Naive thymus-derived CD4-positive, alpha-beta T cell (primary cell): ENCODE measurements at places on chromosomes 3 and 15.

DNA sequence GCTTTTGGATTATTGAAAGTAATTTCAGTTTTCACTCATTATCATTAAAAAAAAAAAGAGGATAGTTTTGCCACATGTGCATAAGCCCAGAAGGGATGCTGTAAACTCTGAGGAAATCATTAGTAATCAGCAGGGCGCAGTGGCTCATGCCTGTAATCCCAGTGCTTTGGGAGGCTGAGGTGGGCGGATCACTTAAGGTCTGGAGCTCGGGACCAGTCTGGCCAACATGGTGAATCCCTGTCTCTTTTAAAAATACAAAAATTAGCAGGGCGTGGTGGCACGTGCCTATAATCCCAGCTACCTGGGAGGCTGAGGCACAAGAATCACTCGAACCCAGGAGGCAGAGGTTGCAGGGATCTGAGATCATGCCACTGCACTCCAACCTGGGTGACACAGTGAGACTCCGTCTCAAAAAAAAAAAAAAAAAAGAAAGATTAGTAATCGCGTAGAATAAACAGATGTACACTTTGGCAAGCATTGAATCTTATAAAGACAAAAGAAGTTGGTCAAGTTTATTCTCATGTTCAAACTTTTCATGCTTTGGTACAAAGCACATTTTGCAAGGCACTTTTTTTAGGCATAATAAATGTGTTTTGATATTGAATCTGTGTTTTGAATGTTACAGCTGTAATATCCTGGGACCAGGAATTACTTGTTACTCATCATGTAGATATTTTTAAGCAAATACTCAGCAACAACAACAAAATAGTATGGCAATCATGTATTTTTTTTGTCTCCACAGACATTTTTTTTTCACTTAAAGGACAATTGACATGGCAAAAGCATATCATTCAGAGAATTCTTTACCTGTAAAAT lies 93.2 kb upstream of the AGTR1 start:
- no peak for DNase-seq
- no peaks in the 10 kb centered on the region for H3K27me3 ChIP-seq
- H3K4me1 ChIP-seq, result no peaks in the 10 kb centered on the region

- no peaks in the 10 kb centered on the region for H3K27me3 ChIP-seq
- no peak for DNase-seq
- H3K4me3 ChIP-seq, result no peak overlapping the region
- peaks cover 4% of the 10 kb centered on the region for H3K4me1 ChIP-seq
- H3K27ac ChIP-seq, result no peak overlapping the region
Measured at GRCh38 chr15:68097029-68097428, 42.9 kb downstream of the PIAS1 start.

DNA sequence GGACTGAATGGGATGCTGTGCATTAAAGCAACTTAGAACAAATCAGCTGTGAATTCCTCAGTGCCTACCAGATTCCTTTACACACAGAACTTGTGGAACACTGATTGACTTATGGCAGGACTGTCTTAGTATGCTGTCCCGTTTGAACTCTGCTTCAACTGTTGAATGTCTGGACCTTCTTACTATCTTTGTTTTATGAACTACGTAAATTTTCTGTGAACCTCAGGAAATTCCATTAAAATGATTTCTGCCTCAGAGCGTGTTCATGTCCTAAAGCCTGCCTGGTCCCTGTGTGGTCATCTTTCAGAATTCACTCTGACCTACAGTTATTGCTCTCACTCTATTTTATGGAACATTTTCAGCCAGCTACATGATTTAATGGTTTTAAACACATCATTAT lies 29.4 kb upstream of the FBN1 start:
- DNase-seq, result no peak
- no peaks in the 10 kb centered on the region for H3K4me1 ChIP-seq
- no peak overlapping the region for H3K27ac ChIP-seq
- H3K27me3 ChIP-seq, result no peaks in the 10 kb centered on the region

GRCh38 chr3:127784865-127785710 lies 37.2 kb downstream of the MGLL start:
- DNase-seq, result no peak
- H3K36me3 ChIP-seq, result no peaks in the 10 kb centered on the region
- H3K27ac ChIP-seq, result no peak overlapping the region
- no peaks in the 10 kb centered on the region for H3K4me1 ChIP-seq
